Stimulated activated CD8-positive, alpha-beta memory T cell treated with anti-CD3 and anti-CD28 coated beads, Interleukin-7, amount 100 ng/mL, for 48 hours (primary cell): ENCODE measurements at places on chromosomes 12 and 14.
A peak's percentile ranks its signal among the peaks of the same experiment; 100 is the strongest.

- no peak for DNase-seq
Observed at GRCh38 chr12:19483727-19484126, 44.4 kb downstream of the AEBP2 start.

DNA sequence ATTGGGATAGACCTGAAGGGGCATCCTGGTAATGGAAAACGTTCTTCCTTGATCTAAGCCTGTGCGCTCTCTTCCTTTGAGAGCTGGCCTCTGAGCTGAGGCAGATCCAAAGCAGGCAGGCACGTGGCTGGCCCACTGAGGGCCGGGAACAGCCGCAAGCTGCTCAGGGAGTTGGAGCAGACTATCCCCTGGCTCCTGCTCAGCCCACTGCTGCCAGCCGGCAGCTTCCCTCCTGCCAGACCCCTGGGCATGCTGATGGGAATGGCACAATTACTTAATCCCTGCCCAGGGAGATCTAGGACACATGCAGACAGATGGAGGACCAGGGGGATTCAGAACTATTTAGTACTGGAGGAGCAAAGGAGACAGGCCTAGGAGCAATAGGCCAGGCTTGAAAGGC is 14.4 kb downstream of the NEUROD4 start:
- no peak for DNase-seq

DNA sequence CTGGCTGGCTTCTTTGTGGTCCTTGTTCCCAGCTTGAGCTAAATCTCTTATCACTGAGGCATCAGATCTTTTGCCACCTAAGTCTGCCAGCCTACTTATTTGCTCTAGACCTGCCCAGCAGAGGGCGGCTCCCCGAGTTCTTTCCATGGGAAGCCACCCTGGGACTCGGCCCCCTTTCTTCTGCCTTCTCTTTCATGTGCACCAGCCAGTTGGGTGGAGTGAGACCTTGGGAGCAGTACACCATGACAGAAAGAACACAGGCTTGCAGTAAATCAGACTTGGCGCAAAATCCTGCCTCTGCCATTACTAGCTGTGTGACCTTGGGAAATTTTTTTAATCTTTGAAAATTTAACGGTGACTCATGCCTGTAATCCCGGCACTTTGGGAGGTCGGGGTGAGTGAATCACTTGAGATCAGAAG is 7.4 kb downstream of the SMAGP start:
- no peak for DNase-seq

- DNase-seq = no peak
Observed at GRCh38 chr14:60343571-60344071, 94.6 kb downstream of the PPM1A start.

GRCh38 chr14:96914571-96915128 is 117.5 kb downstream of the VRK1 start:
- no peak for DNase-seq

DNA sequence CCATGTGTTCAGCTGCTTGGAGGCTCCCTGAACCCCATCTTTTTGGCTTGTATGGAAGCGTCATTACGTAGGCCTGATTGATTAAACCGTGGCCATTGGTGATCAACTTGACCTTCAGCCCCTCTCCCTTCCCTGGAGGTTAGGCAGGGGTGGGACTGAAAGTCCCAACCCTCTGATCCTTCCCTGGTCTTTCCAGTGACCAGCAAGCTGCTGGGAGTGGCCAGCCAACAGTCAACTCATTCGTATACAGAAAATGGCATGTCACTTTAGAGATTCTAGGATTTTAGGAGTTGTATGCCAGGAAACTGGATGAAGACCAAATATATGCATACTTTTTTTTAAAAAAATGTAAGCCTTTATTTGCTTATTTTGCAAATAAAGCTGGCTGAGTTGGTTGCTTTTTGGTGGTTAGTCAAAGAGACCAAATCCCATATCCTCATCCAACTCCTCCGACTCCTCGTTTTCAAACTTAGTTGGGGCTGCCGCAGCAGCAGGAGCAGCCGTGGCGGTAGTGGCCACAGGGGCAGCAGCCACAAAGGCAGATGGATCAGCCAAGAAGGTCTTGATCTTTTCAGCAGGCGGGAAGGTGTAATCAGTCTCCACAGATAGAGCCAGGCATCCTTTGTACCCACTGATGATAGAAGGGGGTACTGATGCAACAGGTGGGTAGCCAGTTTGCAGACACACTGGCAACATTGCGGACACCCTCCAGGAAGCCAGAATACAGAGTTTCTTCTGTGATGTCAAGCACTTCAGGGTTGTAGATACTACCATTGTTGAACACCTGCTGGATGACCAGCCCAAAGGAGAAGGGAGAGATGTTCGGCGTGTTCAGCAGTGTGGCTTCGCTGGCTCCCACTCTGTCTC is 16.6 kb downstream of the NFKBIA start:
- no peak for DNase-seq

DNA sequence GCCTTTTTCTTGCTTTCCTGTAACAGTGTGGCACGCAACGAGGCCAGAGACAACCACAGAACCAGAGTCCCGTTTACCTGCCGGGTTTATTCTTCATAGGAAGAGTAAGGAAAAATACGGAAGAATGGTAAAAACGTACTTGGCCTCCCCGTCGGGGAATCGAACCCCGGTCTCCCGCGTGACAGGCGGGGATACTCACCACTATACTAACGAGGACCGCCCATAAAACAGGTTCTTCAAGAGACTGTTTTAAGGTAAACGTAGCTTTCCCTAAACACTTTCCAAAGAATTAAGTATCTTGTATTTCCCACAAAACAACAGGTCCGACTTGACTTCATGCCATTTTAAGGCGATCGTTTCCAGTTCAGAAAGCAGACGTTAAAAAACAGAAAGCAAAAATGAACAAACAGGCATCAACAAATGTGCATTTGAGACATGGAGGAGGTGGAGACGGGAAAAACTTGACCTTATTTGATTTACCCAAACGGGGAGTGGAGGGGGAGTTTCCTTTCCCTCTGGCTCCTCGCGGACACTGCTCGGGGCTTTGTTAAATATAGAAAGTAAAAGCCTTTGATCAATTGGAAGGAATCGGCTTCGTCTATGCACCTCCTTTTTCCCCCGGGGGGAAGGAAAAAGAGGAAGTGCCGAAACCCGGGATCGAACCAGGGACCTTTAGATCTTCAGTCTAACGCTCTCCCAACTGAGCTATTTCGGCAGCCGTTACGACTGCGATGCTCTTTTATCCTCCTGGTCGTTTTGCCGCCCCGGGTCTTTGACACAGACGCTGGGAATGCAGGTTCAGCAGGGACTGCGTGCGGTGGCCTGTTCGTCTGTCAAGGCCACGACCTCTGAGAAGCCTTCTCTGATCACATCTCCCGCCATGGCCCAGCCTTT is 13.0 kb upstream of the UBC start:
- DNase-seq = peak; percentile 83

DNA sequence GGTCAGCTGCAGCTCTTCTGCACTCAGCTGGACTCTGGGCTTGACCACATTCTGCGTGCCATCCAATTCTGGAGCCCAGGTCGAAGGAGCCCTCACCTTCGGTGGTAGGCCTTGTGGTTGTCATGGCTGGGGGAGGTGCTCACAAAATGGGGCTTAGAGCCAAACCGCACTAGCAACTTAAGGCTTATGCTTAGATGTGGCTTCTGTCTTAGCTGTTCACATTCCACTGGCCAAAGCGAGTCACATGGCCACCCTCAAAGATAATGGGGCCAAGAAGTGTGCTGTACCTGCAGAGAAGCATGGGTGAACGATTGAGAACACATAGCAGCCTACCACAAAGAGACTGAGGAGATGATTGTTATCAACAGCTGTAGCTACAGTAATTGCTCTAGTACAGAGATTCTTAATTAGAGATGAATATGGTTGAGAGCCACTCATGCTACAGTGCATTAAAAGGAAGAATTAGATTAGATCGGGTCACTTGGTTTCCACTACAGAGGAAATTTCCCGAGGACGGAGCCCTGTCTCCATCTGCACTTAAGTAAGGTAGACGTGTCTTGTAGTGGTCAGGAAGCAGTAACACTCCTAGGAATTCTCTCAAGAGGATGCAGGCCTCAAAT is 334.6 kb upstream of the FKBP4 start:
- DNase-seq = no peak

- no peak for DNase-seq
Observed at GRCh38 chr12:116426391-116427136, 132.6 kb upstream of the MAP1LC3B2 start.

GRCh38 chr14:97723351-97723750 is 926.2 kb downstream of the VRK1 start:
- no peak for DNase-seq

- DNase-seq = no peak
Observed at GRCh38 chr14:38302034-38302433, 46.1 kb upstream of the CLEC14A start.

- no peak for DNase-seq
Observed at GRCh38 chr12:53091756-53092155, 5.7 kb upstream of the IGFBP6 start.

DNA sequence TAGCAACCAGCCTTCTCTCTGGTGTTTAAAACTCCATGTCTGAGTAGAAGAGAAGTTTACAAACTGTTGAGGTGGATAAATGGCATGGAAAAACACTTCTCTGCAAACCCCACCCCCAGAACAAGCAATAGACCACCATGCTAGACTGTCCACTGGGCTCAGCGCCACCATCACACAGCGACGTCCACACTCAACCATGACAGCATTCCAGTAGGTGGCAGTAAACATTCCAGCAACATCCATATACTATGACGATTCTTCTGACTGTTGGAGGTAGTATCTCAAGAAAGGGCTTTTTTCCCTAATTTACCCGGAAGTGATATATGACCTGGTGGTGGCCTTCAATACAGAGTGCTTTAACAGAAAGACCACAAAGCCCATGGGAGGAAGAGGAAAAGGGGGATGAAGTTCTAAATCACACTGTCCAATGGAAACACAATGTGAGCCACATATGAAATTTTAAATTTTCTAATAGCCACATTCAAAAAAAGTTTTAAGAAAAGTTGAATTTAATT is 152.2 kb downstream of the SLC15A4 start:
- no peak for DNase-seq

- no peak for DNase-seq
Observed at GRCh38 chr14:103630364-103631108, 1.5 kb downstream of the KLC1 start.

- no peak for DNase-seq
Observed at GRCh38 chr12:48819986-48820725, 1.9 kb downstream of the CACNB3 start.

DNA sequence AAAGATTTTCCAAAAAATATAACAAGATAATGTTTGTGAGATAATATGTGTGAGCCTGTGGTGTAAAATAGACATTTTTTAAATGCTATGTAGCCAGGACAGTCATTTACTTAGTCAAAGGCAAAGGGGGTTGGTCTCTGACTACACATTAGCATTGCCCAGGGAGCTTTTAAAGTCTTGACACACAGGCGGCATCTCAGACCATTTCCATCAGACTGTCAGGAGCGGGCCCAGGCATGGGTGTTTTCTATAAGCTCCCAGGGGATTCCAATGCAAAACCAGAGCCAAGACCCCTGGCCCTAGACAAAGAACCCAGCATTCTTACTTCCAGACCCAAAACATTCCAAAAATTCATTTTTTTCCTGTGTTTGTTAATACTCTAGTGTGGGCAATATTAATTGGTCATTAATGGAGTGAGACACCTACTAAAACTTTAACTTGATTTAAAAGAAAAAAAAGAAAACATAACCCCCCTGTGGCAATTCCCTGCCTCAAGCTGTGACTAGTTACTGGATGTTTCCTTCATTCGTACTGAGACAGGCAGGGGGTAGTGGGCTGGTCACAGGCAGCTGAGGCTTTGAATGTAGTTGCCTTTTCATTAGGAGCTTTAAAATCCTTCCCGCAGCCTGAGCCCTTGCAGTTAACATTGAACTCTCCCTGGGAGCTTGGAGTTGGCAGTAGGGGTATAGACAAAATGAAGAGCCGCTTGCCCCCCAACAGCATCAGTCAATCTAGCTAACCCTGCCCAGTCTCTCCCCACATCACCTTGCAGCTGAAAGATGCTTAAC is 103.7 kb downstream of the CMKLR1 start:
- no peak for DNase-seq

DNA sequence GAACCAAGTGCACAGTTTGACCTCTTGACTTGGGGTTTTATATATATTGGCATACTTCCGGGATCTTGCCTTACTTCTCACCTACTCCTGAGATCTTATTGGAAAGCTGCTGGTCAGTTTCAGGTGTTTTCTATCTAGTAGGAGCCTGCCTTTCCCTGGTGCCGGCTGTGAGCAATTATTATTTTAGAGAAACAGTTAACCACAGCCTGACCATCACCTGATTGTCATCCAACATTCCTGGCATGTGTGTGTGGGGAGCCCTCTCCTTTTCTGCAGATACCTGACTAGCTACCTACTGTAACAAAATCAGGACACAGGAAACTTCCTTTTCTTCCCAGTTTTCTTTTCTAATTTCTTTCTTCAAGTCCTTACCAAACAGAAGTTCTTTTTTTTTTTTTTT is 220.4 kb downstream of the ATP23 start:
- no peak for DNase-seq

DNA sequence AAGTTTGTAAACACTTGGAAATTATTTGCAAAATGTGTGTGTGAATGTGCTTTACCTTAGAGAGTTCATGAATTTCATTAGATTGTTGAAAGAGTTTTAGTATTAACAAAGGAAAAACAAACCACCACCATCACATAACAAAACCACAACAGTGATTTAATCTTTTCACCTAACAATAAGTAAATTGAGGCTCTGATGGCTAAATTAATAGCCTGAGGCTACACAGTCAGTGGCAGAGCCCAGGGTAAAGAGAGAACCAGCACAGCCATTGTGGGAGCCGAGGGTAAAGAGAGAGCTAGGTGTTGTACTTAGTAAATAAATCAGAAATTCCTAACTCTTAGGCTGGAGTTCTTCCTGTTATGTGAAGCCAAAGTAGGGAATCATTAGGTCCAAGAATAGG is 51.2 kb upstream of the CAPRIN2 start:
- DNase-seq = no peak

DNA sequence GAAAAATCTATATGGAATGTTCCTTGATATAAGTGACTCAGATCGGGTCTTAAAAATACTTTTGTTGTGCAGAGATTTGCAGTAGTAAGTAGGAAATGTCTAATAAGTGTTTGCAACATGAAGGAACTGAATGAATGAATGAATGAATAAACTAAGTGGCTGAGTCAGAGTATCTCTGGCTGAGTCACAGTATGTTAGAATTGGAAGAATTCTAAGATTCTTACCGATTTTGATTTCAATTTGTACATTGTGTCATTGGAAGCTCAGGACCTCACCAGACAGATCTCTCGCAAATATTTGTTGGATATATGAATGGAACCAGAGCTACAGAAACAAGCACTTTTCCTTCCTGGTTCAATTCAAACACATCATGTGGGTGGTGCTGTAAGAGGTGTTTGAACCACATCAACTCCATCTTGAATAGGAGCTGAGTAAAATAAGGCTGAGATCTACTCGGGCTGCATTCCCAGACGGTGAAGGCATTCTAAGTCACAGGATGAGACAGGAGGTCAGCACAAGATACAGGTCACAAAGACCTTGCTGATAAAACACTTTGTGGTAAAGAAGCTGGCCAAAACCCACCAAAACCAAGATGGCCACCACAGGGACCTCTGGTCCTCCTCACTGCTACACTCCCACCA is 123.9 kb upstream of the FOXN3 start:
- DNase-seq = no peak

GRCh38 chr12:53344824-53345485 is 8.8 kb upstream of the SP7 start:
- DNase-seq = peak; percentile 49
